ENCODE measurements at places on chromosomes 12 and 14.

DNA sequence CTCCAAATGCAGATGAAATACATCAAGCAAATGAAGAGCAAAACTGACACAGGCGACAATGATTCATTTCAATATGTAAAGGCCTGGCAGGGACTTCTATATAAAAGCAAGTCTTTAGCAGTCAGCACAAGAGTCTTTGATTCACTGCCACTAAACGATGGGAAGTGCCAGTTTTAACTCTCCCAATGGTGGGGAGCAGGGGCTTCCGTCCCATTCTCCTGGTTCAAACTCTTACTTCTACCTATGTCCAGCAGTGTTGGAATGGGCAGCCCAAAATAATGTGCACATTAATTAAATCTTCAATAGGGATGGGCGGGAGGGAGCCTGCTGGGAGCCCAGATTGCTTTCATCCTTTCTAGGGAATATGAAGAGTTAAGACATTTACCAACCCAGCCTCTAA is 97.5 kb upstream of the MDM1 start:
- DNase-seq = no peak

DNA sequence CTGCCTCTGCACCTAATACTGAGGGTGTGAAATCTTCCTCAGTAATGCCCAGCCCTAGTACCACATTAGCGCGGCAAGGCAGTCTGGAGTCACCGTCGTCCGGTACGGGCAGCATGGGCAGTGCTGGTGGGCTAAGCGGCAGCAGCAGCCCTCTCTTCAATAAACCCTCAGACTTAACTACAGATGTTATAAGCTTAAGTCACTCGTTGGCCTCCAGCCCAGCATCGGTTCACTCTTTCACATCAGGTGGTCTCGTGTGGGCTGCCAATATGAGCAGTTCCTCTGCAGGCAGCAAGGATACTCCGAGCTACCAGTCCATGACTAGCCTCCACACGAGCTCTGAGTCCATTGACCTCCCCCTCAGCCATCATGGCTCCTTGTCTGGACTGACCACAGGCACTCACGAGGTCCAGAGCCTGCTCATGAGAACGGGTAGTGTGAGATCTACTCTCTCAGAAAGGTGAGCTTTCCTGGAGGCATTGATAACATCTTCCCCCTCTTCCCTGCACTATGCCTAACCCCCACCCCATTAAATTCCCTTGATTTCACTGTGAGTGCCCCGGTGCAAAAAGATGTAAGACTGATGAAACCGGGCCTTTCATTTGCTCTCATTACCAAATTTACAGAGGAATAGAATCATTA is 291.4 kb downstream of the NAV3 start:
- DNase-seq = no peak

DNA sequence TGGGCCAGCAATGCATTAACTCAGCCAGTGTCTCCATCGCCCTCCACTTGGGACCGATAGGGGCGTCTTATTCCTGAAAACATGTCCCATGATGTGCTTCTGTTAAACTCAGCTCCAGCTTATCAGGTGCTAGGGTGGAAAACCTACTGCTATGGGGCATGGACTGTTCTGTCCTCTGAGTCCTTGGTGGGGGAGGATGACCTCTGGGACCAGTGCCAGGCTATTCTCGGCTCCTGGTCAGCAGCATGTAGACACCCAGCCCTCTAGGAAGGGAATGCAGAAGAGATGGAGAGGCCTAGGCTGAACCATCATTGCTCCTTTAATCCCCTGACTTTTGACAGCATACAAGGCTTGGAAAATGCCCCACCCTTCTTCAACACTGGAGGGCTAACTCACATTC is 486.2 kb downstream of the MED13L start:
- no peak for DNase-seq

DNA sequence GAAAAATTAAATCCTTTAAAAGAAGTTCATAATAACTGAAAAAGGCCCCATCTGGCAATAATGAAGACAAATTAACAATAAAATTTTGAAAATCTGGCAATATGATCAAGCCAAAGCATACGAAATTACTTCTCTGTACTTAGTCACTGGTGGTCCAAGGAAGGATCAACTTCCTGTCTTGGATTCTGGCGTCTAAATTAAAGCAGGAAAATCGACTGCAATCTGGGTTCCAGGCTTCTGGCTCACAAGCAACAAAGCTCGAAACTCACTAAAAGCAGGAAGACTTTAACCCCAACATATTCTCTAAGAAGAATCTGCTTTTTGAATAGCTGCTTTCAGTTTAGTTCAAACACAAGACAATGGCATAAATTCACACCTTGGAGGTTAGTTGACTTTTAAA is 49.7 kb downstream of the LRIG3 start:
- no peak for DNase-seq
